ENCODE measurements at places on chromosomes 7 and 10.

DNA sequence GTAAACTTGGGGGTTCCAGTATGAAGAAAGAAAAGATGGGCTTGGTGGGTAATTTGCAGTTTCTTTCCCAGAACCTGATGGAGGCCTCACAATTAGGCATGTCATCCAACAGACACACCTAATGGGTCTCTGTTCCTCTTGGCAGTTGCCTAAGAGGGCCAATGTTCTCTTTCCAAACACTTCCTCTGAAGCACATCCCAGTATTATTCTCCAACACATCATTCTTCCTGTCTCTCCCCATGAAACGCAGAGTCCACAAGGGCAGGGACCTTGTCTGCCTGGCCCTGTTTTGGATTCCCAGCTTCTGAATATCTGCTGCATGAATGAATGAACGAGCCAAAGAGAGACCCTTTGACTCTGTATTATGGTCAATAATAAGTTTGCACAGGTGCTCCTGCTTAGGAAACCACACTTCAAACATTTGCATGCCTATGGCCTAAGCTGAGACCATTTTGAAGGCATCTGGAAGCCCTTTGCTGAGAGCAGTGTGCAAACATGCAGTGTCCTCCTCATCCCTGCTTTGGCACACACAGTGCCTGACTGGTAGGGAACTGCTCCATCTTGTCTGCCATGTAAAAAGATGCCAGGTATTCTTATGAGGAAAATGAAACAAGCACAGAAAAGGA, 100.9 kb upstream of the CHST15 start:
- no peaks in the 10 kb centered on the region for H3K27me3 ChIP-seq
- DNase-seq = no peak
- no peaks in the 10 kb centered on the region for H3K36me3 ChIP-seq
- H3K4me1 ChIP-seq = peaks cover 12% of the 10 kb centered on the region
- no peak overlapping the region for H3K27ac ChIP-seq
- H3K4me3 ChIP-seq = no peak overlapping the region

DNA sequence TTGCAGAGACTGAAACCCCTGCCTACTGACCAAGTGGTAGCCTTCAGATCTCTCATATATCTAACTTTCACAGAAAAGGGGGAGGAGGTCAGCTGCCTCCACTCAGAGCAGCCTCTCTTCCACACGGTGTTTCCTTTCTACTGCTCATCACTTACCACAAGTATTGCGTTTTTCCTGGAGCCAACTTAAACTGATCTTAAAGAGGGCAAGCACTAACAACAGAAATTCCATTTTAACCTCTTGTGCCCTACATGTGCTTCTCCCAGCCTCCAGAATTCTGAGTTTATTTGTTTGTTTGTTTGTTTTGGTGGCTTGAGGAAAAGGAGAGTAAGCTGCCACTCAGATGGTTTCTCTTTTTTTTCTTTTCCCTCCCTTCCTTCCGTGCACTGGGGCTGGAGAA, 19.1 kb downstream of the SKIDA1 start:
- H3K4me1 ChIP-seq = no peaks in the 10 kb centered on the region
- no peaks in the 10 kb centered on the region for H3K27me3 ChIP-seq
- H3K27ac ChIP-seq = no peak overlapping the region
- DNase-seq = no peak
- H3K36me3 ChIP-seq = no peaks in the 10 kb centered on the region
- H3K4me3 ChIP-seq = no peak overlapping the region

DNA sequence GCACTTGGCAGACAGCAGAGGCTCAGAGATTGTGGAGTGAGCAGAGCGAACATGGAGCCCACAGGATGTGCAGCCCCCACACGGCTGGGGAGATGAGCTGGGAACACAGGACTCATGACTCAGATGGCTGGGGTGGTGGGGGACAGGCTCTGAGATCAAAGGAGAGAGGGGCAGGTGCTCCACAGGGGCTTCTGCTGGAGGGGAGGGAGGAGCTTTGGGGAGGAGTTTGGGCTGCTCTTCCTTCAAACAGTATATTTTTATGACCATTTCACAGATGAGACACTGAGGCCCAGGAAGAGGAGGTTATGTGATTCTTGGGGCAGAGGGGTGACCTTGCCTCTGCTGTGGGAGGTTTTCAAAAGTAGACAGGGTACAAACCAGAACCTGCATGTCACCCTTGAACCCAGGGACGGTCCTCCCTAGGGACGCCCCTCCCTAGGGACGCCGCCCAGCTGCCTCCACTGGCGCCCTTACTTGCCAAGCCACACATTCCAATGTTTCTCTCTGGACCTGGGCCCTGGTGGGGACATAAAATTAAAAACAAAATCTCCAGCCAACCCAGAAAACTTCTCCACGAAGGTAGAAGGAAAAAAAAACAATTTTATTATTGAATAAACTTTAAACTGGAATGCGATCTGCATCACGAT, 981 bp upstream of the CRYGN start:
- no peaks in the 10 kb centered on the region for H3K36me3 ChIP-seq
- no peaks in the 10 kb centered on the region for H3K4me1 ChIP-seq
- no peak for DNase-seq
- H3K27ac ChIP-seq = no peak overlapping the region

DNA sequence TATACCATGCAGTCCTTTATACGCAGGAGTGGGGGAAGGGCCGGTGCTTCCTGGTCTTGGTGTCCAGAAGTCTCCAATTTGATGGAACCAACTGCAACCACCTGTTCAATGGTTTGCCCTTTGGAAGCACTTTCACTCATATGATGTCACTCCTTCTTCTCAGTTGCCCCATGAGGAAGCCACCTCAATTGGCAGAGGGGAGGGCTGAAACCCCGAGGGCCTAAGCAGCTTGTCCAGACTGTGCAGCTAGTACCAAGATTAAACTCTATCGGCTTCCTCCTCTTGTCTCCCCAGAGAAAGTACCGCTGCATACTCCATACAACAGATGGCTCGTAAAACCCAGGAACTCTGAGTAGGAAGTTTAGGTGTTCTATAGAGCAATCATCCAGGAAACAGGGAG, 789.4 kb downstream of the TYW1 start:
- no peaks in the 10 kb centered on the region for H3K36me3 ChIP-seq
- no peaks in the 10 kb centered on the region for H3K4me1 ChIP-seq
- H3K27ac ChIP-seq = no peak overlapping the region
- H3K4me3 ChIP-seq = no peak overlapping the region
- no peaks in the 10 kb centered on the region for H3K27me3 ChIP-seq

DNA sequence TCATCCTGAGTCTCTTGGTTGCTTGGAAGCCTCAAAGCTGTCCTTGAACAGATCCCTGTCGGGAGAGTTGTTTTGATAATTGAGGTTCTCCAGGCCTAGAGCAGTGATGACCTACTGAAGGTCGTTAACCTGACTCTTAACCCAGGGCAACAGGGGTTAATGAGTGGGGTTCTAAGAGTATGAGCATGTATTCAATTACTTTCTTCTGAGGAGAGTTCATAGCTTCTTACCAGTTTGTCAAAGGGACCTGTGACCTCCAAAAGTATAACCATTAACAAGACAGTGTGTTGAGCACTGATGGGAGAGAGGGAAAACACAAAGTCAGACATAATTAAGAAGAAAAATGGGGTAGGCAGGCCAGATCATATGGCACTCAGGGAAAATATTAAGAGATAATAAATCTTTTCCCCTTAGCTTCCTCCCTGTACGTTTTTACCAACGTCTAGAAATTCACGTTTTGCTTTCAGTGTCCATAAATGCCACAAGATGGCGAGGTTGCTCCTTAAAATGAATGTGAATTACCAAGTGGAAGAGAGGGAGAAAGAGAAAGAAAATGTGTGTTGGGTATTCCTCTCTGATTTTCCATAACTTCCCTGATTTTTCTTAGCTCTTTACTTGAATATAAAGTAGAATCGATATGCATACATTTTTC, 97.6 kb downstream of the SUGCT start:
- H3K27ac ChIP-seq = no peak overlapping the region
- H3K36me3 ChIP-seq = no peaks in the 10 kb centered on the region
- no peak overlapping the region for H3K4me3 ChIP-seq

GRCh38 chr10:22551681-22552365, 162.6 kb downstream of the PIP4K2A start:
- H3K27ac ChIP-seq = peak overlapping the region; percentile 87
- H3K27me3 ChIP-seq = no peaks in the 10 kb centered on the region
- peaks cover 38% of the 10 kb centered on the region for H3K4me1 ChIP-seq
- H3K36me3 ChIP-seq = no peaks in the 10 kb centered on the region
- DNase-seq = no peak
- H3K4me3 ChIP-seq = no peak overlapping the region

DNA sequence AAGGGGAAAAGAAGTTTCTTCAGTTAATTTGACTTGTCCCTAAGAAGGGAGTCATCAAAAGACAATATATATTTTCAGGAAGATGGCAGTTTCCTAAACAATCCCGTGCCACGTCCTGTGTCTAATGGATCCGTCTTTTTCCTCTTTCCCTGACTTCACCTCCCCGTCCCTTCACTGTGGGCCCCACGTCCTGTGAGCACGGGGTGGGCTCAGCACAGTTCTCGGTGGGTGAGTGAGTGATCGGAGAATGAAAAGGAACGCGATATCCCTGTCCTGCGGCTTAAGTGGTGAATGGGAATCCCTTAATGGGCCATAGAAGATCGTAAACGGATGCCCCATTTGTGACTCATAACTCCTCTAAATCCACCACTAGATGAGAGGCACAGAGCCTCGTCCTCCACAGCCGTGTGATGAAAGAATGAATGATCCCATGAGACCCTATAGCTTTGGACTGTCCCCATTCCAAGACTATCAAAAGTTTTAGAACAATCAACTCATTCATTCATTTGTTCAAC, 63.5 kb upstream of the PITRM1 start:
- no peak overlapping the region for H3K4me3 ChIP-seq
- DNase-seq = no peak
- no peaks in the 10 kb centered on the region for H3K27me3 ChIP-seq
- no peaks in the 10 kb centered on the region for H3K4me1 ChIP-seq
- H3K27ac ChIP-seq = no peak overlapping the region

DNA sequence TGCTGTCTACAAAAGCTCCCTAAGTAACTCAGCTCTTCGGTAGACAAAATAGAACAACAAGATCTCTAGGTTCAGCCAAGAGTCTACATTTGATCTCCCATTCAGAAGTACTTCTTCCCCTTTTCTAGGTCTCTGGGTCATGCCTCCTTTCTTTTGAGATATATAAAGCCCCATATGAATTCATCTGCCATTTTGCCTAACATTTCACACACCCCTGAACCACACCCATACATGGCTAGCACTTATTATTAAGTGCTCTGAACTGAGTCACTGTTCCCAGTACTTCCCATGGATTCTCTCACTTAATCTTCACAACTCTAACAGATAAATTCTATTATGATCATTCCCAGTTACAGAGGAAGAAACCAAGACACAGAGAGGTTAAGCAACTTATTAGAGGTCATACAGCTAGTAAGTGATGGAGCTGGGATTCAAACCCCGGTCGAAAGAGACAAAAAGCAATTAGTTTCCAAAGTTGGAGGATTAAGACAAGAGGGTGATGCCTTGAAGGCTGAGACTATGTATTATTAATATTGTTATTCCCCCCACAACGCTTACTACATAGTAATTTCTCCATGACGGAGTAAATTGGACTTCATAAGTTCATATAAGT, 17.3 kb downstream of the MYOF start:
- no peak for DNase-seq
- no peaks in the 10 kb centered on the region for H3K27me3 ChIP-seq
- H3K27ac ChIP-seq = peak overlapping the region; percentile 71
- H3K36me3 ChIP-seq = no peaks in the 10 kb centered on the region

GRCh38 chr7:82152858-82153257, 290.7 kb downstream of the CACNA2D1 start:
- DNase-seq = no peak
- peaks cover 46% of the 10 kb centered on the region for H3K4me1 ChIP-seq
- no peaks in the 10 kb centered on the region for H3K27me3 ChIP-seq
- H3K27ac ChIP-seq = no peak overlapping the region
- no peak overlapping the region for H3K4me3 ChIP-seq

DNA sequence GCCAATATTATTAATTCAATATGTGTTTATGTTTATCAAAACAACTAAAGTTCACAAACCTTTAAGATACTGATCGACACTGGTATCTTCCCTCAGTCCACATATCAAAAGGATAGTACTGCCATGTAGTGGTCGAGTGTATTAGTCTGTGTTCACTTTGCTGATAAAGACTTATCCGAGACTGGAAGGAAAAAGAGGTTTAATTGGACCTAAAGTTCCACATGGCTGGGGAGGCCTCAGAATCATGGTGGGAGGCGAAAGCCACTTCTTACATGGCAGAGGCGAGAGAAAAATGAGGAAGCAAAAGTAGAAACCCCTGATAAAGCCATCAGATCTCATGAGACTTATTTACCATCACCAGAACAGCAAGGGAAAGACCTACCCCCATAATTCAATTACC, 325.4 kb upstream of the PHF14 start:
- DNase-seq = no peak
- no peaks in the 10 kb centered on the region for H3K36me3 ChIP-seq
- H3K27me3 ChIP-seq = no peaks in the 10 kb centered on the region
- H3K4me1 ChIP-seq = no peaks in the 10 kb centered on the region
- no peak overlapping the region for H3K4me3 ChIP-seq

DNA sequence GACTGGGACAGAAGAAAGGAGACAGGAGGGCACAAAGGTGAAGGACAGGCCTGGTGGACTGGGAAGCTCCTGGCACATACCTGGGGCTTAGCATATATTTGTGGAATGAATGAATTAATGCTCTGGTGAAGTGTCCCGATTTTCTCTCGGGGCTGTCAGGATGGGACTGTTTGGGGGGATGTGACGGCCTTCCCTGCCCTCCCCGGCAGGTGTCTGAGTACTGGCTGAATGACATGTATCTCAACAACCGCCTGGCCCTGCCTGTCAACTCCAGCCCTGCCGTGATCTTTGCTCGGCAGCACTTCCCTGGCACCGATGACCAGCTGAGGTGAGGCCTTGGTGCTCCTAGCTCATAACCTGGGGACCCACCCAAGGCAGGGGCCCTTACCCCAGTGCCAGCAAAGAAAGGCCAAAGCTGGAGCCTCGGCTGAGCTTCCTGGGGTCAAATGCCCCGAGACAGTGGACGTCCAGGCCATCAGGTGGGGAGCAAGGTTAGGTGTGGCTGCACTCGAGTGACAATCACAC, 6.5 kb downstream of the CHAT start:
- H3K27ac ChIP-seq = no peak overlapping the region
- H3K4me1 ChIP-seq = no peaks in the 10 kb centered on the region
- DNase-seq = no peak
- peaks cover 4% of the 10 kb centered on the region for H3K27me3 ChIP-seq

DNA sequence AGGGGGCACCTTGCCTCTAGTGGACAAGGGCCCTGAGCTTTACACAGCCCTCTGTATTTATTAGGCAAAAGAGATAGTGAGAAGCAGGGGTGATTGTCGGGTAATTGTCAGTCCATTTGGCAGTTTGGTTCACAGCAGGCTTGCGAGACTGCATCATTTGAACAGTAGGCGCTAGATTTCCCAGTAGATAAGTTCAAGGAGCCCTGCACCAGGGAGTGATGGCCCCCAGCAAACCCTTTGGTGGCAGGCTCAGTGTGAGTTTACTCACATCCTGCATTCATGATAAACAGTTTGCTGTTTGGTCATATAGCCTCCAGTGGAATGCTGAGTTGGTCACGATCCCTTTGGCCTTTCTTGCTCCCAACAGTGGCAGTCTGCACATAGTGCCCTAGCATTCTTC, 59.4 kb downstream of the MARCHF5 start:
- no peaks in the 10 kb centered on the region for H3K36me3 ChIP-seq
- H3K4me1 ChIP-seq = no peaks in the 10 kb centered on the region
- DNase-seq = no peak
- H3K27ac ChIP-seq = no peak overlapping the region

GRCh38 chr7:13989126-13989948, at the start of gene ETV1:
TSS of gene ETV1 (minus strand) at chr7:13989666. CDS start at chr7:13989052, 614 bp downstream.
- H3K36me3 ChIP-seq = no peaks in the 10 kb centered on the region
- H3K27ac ChIP-seq = peak within 1 kb of the TSS; percentile 78
- H3K4me3 ChIP-seq = peak within 1 kb of the TSS; percentile 76
- DNase-seq = peak; percentile 25

- H3K4me3 ChIP-seq = no peak overlapping the region
- no peaks in the 10 kb centered on the region for H3K4me1 ChIP-seq
- DNase-seq = no peak
These were observed 26.5 kb upstream of the STARD3NL start for GRCh38 chr7:38151556-38151955.
